SK-N-DZ (cell line): ENCODE measurements at places on chromosomes 2 and 18.

DNA sequence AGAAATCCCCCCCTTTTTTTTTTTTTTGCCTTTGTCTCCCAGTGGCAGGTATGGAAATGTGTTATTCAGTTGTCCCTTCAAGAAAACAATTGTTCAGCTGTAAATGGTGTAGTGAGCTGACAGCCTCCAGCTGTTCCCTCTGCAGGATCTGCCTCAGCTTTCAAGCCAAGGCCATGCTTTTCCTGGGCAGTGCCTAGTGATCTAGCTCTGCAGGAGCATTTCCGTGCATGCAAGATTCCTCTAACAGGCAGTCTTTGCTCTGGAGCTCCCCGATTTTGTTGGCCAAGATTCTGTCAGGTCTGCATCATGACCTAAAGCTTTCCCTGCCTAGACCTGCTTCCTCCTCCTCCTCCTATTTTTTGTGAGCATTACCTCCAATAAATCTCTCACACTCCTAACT is 300.7 kb upstream of the UBE2E3 start:
- DNase-seq: no peak

DNA sequence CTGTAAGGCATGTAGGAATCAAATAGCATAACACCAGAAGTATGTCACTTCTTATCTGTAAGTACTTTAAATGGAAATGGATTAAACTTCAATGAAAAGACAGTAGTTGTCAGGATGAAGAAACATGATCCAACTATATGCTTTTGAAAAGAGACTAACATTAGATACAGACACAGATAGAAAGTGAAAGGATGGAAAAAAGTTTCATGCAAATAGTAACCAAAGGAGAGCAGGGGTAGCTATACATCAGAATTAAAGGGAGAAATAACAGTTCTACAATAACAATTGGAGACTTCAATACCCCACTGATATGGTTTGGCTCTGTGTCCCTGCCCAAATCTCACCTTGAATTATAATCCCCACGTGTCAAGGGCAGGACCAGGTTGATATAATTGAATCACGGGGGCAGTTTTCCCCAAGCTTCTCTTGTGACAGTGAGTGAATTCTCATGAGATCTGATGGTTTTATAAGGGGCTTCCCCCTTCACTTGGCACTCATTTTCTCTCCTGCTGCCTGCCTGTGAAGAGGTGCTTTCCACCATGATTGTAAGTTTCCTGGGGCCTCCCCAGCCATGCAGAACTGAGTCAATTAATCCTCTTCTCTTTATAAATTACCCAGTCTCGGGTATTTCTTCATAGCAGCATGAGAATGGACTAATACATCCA is 205.4 kb upstream of the CDH2 start:
- DNase-seq: no peak

GRCh38 chr2:135182190-135182589 is 130.1 kb downstream of the RAB3GAP1 start:
- no peak for DNase-seq

GRCh38 chr2:232637866-232638583 is 4.6 kb downstream of the EFHD1 start:
- no peak for DNase-seq

DNA sequence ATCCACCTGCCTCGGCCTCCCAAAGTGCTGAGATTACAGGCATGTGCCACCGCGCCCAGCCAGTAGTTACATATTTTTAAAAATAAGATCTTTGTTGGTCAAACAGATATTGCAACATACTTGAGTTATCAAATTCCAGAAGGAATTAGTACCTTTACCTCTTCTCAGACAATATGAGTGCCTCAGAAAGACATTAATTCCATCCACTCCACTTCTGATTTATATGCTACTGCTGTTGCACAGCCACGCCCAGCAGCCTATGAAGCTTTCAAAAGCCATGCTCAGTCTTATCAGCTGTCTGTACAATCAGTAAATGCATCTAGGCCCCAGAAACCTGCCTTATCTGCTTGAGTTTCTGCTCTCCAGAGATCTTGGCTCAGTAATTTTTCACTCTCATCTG is 47.8 kb downstream of the MEX3C start:
- DNase-seq: peak; percentile 45

GRCh38 chr2:88651646-88652045 is 24.4 kb upstream of the EIF2AK3 start:
- no peak for DNase-seq

DNA sequence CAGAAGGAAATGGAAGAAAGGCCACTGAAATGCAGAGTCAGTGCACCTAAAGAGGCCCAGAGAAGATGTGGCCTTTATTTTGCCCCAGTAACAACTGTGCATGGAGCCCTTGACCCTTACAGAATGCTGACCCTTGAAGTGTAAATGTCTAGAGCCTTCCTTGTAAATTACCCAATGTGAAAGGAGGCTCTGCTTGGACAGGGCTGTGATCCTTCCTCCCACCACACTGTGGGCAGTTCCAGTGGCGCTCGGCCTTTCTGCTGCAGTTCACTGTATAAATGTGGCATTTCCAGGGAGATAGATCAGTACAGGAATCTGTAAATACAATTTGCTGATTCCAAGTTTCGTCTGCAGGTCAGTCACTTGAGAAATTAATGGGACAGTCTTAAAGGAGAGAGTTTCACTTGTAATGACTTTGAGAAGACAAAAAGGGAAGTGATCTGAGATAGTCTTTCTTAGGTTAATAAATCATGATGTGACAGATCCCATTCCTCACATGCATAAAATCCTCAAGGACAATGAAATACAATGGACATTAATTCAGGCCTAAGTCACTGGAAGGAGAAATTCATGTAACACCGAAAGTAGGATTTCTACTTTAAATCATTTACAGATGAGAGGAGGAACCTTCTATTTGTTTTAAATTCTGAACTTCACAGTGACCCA is 133.8 kb upstream of the LMAN1 start:
- DNase-seq: no peak

- DNase-seq: no peak
Measured at GRCh38 chr2:47359375-47359868, 43.5 kb upstream of the MSH2 start.

- DNase-seq: no peak
Measured at GRCh38 chr2:26801328-26801727, 15.5 kb downstream of the CENPA start.

DNA sequence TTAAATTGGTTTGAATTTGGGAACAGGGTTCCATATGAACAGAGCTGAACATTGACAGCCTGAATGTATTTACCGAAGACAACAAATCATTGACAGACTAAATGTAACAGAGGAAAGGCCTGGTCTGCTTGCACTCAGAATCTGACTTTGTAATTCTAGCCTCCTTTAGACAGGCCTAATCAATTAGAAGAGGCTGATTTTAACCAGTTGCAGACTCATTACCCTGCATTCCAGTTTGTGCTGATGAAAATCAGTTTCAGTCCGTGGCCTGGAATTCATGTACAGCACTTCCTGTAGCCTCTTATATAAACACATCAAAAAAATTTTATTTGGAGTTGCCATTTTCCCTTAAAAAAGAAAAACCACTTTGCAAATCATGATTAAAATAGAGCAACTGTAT is 93.1 kb upstream of the ZFP36L2 start:
- peak; percentile 91 for DNase-seq

- DNase-seq: no peak
Measured at GRCh38 chr2:150391779-150392178, 95.7 kb downstream of the RND3 start.

- DNase-seq: no peak
Measured at GRCh38 chr2:10778724-10779115, 33.9 kb downstream of the PDIA6 start.

DNA sequence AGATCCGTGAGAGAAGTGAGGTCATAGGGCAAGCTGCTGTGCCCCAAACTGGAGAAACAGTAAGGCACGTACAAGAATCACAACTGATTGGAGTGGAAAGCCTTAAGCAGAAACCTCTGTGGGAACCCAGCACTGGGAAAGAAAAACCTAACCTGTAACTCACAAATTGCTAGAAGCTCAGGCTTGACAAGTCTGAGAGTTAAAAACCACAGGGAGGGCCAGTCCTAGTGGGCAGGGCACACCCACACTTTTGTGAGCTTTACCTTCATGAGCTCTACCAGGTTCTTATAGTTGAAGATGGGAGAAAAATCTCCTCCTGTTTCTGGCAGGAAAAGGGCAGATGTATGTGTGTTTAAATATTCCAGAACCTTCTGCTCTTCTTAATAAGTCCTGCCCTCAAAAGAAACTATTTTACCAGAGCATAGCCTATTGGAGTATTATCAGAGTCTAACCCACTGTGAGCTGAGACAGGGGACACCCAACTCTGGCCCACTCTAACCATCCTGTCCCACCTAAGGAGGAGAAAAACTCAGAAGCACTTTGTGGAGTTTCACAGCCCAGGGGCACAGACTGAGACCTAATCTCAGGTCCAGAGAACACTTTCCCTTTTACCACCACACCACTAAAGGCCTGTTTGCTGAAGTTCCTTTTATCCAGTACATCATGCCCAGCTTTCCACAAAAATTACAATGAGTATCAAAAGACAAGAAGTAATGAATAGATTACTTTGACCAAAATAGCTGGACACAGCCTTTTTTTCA is 1265.7 kb upstream of the CHAC2 start:
- DNase-seq: no peak

GRCh38 chr2:102141970-102142828 is at the start of gene IL1R1:
Gene IL1R1 (plus strand): TSS chr2:102142746. CDS start chr2:102157725, 14,979 bp downstream.
- no peak for DNase-seq

DNA sequence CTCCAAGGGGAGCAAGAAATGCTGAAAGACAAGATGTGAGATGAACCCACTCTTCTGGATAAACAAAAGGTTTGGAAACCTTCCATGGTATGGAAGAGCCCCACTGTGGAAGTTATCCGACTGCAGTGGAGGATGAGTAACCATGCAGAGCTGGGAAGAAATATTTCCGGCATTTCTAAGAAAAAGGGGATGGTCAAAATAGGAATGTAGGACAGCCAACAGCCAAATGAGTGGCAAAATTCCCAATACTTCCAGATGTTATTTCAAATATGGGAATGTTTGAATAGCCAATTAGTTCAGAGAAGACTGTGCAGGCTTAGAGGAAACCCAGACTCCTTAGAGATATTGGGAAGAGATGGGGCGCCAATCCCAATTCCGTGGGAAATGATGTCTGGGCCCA is 246.8 kb downstream of the RAD51AP2 start:
- DNase-seq: no peak

- peak; percentile 62 for DNase-seq
Measured at GRCh38 chr2:210617732-210618330, 61.4 kb downstream of the CPS1 start.

DNA sequence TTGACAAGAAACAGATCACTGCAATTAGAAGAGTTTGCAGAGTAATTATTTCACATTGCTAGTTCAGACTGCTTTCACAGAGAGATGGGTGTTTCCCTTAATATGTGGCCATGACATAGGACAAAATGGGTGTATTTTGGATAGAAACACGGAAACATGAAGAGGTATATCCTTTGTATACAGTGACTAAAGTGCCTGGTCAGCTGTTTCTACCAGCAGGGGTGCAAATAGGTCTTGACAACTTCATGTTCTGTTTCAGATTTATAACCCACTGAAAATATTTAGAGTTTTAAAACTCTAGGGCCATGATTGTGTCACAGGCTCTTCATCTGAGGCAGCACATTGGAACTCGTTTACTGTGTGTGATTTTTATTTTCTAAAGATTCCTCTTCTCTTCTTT is 357.1 kb upstream of the TNP1 start:
- peak; percentile 79 for DNase-seq

- DNase-seq: no peak
Measured at GRCh38 chr2:218074031-218074430, 5.0 kb downstream of the RUFY4 start.

DNA sequence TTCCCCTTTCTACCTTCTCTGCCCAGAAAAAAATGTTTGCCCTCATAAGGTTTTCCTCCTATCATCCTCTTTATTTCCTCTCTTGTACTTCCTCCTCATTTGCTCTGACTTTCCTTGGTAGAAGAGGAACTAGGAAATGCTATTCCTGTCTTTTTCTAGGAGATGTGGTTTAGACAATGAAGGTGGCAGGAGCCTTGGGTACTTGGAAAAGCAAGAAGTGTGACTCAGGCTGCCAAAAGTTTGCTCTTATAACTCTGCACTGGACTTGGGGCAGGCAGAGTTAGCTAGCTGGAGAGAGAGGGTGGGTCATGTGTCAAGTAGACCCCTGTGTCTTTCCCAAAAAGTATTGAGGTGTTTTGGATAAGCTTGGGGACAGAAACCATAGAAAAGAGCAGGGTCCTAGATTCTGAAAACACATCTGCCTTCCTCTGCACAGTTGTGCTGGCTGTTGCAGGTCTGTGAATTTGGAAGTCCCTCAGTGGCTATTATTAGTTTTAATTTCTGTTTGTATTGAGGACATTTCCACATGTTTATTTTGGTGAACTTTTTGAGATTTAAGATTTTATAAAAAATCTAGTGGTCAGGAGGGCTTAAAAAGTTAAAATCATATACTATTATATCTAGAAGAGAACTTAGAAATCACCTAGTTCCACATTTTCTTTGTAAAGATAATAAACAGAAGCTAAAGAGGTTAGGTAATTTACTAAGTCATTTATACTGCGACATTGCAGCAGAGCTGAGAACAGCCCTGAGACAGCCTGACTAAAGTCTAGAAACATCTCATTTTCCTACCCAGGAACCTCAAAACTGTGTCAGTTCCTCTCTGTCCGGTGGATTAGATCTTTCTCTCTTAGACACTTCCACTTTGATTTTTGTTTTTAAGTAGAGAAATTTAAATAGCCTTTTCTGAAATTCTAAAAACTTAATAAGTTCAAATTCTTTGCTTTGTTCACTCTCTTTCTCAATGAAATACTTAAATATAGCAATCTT is 16.0 kb downstream of the INSIG2 start:
- no peak for DNase-seq
